ENCODE measurements at places on chromosomes 1 and 21.

- DNase-seq = no peak
Observed at GRCh38 chr1:236990052-236990445, 14.2 kb downstream of the MT1HL1 start.

GRCh38 chr21:45280969-45281368, 6.7 kb downstream of the POFUT2 start:
- no peak for DNase-seq

DNA sequence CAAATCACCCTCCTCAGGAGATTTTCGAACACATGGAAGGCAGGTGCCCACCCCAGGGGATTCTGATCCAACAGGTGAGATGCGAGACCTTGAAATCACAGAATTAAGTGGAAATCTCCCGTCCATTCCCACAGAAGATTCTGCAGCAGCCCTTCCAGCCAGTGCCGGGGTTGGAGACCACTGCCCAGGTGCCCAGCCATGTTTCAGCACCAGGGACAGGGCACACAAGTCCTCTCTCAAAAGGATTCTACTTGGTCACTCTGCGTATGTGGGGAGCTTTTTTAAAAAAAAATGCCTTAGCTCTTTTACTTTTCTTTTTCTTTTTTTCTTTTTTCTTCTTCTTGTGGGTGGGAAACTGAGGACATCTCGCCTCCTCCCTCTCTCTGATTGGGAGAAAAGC, 80.7 kb downstream of the VWA5B1 start:
- no peak for DNase-seq

DNA sequence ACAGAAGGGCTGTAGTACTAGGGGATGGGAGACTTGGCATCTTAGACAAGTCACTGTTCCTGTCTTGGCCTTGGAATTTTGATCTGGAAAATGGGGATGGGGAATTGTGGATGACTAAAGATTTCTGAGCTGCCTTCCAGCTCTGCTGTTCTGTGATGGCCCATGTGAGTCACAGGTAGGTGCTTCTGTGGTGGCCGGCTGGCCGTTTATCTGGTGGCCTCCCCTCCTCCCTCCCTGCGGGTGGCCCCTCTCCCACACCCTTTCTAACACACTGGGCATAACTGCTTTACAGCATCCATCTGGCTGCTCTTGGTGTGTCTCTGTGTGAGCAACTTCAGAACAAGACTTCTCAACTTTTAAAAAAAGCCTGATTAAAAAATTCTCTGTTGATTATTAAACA, 35.9 kb downstream of the KCNA2 start:
- DNase-seq = no peak

DNA sequence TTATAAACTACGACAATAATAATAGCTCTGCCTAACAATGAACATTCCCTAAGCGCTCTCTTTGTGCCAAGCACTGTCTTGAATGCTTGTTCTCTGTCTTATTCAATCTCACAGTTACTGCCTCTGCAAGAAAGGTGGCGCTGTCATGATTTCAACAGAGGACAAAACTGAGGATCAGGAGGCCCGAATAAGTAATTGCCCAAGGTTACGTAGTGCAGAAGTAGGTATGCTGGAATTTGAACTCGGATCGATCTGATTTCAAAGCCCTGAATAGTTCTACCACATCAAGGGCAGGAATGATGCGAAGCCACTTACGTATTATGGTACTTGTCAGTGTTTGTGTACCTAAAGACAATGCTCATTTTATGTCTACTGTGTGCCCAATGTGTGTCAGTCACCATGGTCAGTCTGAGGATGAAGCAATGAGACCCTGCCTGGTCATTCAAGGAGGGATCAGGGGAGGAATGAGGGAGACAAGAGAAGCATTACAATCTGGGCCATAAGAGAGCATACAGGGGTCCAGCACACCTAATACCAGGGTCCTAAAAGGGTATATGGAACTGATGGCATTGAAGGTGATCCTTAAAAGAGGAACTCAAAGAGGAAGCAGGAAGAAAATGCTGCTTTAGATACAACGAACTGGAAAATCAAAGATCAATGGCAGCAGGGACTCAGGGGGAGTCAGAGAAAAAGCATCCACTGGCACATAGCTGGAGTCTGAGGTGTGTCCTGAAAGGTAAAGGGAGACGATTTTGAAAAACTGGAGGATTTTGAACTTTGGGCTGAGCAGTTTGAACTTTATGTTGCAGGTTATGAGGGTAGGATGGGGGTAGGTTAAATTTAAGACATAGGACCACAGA, 389.2 kb downstream of the PLPP3 start:
- no peak for DNase-seq

GRCh38 chr1:167409183-167409582, 109.1 kb downstream of the CD247 start:
- no peak for DNase-seq

DNA sequence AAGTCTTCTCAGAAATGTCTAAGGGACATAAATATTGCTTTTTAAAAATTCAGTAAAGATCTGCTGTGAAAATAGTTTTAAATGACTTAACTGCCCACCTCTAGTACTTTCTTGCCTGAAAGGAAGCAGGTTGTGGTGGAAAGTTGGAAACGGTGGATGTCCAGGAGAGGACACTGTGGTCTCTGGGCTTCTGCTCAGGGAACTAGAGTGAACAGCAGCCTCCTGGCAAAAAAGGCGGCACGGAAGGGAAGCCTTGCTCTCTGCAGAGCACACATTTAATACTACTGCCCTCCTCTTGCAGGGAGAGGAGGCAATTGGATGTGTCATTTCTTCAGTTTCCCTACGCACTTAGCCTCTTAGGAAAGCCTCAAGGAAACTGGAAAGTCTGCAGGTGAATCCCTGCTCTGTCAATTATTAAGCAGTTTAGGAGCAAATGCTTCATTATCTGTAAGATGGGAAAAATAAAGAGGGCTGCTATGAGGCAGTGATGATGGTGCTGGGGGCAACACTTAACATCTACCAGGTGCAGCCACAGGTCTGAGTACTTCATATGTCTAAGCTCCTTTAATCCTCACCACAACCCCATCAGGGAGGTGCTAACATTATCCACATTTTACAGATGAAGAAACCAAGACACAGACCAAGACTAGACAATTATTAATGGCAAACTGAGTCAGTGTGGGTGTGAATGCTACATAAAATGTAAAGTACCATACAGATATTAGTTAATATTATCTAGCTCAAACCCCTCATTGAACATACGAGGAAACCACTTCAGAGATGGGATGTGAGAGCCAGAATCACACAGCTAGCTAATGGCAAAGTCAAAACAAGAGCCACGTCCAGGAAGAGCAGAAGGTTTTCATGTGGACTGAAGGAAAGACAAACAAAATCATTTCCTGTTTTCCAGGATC, 108.9 kb upstream of the ADAR start:
- no peak for DNase-seq

DNA sequence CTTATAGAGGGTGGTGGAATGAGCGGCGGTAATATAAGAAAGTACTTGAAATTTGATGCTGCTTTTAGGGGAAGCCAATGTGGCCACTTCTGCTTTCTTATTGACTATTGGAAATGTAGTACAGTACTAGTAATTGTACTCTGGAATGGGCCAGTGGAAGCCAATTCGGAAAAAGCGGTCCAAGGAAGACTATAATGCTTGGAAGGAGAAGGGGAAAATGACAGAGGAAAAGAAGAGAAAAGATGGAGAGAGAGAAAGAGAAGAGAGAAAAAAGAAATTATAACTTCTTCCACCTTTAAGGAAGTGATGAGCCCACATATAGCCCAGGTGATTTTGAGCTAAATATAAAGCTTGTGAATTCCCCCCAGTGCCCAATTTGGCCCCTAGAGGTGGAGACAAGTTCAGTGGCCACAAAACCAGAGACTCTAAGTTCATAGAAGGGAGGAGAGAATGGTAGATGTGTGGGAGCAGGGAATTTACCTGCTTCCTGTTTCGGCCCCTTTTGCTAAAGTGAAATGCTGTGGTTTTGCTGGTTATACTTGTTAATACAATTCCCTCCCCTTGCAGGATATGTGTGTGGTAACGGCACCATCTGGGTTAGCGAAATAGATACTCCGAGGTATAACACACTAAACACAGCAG, 35.7 kb upstream of the DUSP10 start:
- DNase-seq = no peak

GRCh38 chr21:39180429-39181019, 2.7 kb downstream of the PSMG1 start:
- DNase-seq = no peak

GRCh38 chr1:60762911-60763310, 319.4 kb upstream of the NFIA start:
- DNase-seq = no peak

DNA sequence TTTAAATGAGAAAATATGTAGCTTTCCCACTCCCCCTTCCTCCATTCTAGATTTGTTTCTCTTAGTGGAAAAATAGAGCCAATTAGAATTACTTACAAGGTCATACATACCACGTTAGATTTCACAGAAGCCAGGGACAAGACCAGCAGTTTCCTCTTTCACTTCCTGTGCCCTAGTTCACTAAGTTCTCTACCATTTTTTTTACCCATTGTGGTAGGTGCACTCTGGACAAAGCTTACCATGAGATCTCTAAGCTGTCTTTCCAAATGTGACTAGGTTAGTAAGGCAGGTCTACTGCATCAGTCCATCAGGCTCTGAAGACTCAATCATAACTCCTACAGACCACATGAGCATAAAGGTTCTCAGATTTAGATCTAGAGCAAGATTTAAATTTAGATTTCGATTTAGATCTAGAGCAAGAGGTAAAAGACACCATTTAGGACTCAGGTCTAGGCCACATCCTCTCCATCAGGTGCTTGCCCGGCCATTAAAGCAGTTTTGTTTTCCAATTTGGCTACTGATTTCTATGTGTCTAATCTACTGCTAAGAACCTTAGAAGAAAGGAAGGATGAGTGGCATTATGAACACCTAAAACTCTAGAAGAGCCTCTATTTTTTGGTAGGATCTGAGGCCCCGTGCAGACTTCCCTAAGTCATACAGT, 235.3 kb downstream of the FAF1 start:
- DNase-seq = no peak

DNA sequence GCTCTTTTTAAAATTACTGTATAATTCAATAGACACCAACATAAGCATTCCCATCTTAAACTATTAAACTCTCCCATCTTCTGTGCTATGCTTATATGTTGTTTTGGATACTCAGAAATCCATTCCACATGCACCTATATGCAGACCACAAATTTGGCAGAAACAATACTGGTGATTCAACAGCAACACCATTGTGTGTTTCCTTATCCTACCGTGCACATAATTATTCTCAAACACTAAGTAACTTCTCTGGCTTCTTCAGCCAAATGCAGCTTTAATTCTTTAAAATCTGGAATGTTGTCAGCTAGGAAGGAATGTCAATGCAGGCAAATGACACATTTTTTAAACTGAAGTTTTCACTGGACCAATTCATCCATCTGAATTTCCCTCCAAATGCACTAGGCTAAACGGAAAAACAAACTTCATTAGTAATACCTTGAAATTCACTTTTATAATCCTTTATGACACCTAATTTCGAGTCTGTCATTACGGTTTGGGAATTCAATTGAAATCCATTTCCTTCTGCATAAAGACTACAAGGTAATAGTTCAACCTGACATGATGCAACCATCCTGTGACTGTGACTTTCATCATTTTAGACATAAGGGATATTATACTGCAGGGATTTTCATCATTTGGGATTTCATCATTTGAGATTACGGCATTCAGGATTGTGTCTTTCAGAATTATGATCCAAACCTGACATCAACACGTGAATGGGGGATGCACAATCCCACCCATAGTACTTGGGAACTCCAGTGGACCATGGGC, 308.5 kb downstream of the LTN1 start:
- no peak for DNase-seq

DNA sequence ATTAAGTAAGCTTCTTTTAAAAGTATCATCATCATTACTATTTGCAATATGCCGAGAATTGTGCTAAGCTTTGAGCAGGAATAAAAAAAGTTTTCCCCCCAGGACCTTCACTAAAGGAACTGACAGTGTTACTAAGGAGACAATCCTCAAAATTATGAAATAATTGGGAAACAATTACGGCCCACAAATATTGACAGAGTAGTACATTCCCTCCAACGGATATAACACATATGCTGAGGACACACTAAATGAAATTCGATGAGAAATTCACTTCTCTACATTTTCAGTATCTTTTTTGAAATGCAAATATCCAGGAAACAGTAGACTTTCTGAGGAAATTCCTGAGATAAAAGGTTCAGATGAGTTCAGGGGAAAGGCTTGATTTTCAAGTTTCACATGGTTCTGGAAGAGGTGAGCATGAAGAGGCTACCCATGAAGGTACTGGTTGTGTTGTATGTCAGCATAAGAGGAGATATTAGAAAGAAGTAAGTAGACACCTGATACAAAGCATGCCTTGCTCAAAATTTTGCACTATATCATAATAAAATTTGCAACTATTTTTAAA, 171.2 kb upstream of the NR5A2 start:
- DNase-seq = no peak

DNA sequence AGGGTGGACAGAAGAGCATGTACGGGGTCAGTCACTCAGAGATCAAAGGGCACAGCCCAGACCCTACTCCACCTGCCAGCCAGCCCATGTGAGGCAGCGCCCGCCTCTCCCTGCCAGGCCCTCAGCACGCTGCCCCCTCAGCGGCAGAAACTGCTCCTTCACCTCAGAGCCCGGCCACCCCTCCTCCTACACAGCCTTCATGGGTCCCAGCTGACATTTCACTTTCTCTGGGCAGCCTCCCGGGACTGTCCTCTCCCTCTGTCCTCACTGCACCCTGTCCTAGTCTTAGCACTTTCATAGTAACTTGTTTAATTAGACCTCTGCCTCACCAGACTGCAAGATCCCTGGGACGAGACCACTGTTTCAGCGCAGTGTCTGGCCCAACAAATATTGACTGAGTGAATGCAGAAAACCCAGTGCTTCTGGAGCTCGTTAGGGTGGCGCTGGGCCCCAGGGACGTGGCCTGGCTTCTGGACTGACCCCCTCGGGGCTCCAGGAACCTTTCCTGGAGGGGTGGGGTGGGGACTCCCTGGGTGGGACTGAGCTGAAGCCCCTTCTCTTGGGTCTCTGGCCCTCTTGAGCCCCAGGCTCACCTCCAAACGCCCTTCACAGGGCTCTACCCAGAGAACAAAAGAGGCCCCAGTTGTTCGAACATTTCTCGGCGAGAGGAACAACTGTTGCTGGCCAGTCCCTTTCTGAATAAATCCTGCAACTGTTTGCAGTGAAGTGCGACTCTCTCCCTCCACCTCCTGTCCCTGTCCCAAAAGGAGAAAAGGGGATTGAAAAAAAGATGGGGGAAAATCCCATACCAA, 114.9 kb downstream of the CASZ1 start:
- DNase-seq = no peak

DNA sequence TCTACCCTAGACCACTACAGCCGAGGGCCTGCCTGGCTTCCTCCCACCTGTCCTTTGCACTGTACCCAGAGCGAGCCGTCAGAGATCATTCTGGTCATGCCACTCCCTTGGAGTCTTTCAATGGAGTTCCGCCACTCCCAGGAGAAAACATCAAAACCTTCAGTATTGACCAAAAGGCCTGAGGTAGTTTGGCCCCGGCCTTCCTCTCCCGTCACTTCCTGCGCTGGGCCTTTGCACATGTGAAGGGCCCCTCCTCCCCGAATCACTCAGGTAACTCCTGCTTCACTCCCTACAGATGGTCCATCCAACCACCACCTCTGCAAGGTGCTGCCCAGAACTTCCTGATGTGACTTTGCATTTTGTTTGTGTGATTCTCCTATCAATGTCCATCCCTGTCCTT, 26.6 kb downstream of the UBE2G2 start:
- no peak for DNase-seq
